ENCODE measurements at places on chromosomes 3 and 15. TPM values are rescaled to one million over a fixed set of nuclear protein-coding genes. Genes with fewer than 3 reads are reported as not detected.

DNAH12 gene
- 0.09 TPM for total RNA-seq

AQP9 gene
- not detected for total RNA-seq

GRCh38 chr3:33993631-33994030, 195.2 kb downstream of the PDCD6IP start:
- DNase-seq = no peak

MOBP gene
- total RNA-seq = 0.27 TPM

DNA sequence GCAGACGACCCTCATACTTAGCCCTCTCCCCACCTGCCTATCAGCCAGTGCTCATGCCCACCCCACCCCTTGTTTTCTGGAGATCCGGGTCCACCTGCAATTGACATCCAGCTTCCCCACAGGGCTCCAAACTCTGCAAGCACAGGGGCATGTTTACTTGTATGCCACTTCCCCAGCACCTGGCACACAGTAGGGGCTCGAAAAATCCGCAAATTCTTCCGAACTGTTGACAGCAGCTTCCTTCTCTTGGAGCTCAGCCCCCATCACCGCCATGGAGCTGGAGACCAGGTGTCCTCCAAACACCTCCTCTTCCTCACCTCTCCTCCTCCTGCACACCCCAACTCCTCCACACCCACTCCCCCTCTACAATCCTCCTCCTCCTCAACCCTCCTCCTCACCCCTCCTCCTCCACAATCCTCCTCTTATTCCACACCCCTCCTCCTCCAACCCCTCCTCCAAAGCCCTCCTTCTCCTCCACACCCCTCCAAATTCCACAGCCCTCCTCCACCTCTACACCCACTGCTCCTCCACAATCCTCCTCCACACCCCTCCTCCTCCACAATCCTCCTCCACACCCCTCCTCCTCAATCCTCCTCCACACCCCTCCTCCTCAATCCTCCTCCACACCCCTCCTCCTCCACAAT, 70.4 kb upstream of the BLM start:
- DNase-seq = no peak

DNA sequence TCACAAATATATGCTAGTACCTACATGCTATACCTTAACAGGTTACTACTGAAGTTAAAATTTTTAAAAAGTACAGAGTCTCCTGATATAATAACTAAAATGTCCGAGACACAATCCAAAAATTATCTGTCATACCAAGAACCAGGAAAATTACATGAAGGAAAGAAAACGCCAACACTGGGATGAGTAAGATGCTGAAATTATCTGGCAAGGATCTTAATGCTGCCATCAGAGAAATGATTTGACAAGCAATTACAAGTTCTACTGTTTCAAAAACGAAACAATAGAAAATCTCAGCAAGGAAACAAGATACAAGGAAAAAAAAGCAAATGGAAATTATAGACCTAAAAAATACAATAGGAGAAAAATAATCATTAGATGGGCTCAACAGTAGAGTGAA, 92.5 kb downstream of the UBE3A start:
- no peak for DNase-seq

DNA sequence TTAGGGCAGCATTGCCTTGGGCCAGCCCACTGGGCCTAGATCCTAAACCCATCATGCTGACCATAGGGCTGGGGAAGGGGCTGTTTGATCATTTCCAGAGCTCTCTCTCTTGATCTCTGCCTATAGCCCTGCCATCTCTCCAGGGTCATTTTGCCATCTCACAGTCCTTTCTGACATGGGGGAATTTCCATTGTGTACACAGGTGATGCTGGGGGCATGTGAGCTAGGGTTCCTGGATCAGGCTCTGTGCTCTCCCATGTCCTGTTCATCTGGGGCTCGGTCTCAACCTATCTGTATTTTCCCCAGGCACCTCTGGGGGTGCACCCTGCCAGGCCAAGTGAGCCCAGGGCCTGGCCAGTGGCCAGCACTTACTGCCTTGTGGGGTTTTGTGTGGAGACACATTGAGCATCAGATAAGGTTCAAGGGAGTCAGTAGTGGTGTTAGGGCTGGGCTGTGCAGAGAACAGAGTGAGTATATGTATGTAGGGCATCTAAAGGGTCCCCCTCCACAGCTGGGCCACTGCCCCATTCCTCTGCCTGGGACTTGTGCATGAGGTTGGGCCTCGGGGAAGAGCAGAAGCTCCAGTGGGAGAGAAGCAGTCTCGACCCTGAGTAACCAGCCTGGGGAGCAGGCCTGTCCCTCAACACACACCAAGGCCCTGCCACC, 25.7 kb upstream of the APEH start:
- no peak for DNase-seq

DNA sequence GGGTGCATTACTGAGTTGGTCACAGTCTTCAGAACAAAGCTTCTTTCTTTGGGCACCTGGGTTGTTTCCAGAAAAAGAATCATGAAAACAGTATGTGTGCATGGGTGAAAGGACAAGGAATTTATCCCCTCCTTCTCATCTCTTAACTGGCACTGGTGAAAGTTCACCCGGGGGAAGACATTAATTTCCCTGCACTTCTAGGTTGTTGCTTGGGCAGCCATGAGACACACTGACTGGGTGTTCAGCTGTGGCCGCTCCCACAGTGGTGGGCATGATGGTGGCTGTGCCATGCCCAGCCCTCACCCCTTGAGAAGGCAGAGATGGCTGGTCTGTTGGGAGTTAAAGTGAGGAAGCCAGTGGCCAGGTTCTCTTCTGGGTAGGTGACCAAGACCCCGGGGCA, 16.6 kb upstream of the KY start:
- DNase-seq = no peak

HYKK gene
- 7.5 TPM for total RNA-seq

DNA sequence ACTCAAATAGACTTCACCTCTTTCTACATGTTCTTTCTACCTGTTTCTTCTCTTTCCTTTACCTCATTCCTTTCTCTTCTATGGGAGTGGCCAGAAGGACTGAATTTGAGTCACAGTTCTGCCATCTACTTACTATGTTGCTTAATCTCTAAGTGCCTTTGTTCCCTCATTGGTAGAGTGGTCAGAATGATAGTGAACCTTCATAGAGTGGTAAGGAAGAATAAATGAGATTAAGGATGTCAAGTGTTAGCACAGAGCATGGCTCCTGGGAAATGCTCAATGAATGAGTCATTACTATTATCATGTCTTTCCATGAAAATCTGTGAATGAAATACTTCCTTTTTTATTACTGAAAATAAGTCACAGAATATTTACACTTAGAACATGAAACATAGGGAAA, 17.5 kb downstream of the TMEM207 start:
- no peak for DNase-seq

- DNase-seq = no peak
These were observed 173.5 kb downstream of the ABHD5 start for GRCh38 chr3:43863966-43864933.

DNA sequence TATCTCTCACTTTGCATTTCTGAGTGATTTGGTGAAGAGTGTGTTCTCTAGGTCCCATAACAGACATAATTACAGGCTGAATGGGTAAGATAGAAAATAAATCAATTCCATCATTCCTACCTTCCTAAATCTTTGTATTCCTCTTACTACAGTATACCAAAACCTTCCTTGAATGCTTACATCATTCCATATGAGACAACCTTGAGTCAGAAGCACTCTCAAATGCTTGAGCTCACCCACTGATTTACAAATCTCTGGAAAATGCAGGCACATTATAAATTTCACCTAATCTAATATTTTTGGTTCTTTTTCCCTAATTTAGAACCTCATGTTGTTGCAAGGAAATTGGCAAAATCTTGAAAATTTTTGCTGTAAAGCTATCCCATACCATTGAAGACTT, 239.1 kb downstream of the CBLB start:
- no peak for DNase-seq

- no peak for DNase-seq
These were observed 74.7 kb downstream of the CYP19A1 start for GRCh38 chr15:51263726-51264125.

DNA sequence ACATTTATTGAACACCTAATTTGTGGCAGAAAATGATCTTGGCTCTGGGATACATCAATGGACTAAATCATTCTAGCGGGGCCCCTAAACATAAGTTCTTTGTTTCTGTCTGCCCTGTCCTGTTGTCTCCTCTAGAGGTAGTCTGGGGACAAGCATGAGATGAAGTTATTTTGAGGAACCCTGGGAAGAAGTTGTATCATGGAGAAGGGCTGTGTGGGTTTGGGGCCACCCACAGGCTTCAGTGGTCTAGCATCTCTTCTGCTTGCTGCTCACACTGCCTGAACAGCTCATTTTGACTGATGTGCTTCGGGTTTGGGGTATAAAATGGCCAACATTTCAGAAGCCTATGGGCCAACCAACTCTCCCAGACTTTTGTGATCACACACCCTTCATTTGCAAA, 50.3 kb upstream of the OSBPL11 start:
- no peak for DNase-seq

- DNase-seq = no peak
These were observed 188.3 kb downstream of the RSL24D1 start for GRCh38 chr15:55008421-55008820.

DNA sequence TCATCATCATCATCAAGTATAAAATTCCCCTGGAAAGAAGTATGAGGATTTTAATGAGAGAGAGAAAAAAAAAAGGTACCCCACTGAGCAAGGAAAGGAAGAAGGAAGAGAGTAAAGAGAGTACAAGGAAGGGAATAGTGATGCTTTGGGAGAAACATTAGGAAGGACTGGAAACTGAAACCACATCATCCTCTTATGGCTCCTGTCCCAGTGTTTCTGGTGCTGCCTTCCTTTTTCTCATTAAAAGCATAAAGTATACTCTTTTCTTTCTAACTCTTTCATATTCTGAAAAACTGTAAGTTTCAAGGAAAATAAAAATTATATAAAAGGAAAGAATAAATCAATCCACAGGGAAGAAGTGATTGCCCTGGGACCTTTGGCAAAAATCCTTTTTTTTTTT, 616.4 kb upstream of the CBLB start:
- DNase-seq = no peak

DNA sequence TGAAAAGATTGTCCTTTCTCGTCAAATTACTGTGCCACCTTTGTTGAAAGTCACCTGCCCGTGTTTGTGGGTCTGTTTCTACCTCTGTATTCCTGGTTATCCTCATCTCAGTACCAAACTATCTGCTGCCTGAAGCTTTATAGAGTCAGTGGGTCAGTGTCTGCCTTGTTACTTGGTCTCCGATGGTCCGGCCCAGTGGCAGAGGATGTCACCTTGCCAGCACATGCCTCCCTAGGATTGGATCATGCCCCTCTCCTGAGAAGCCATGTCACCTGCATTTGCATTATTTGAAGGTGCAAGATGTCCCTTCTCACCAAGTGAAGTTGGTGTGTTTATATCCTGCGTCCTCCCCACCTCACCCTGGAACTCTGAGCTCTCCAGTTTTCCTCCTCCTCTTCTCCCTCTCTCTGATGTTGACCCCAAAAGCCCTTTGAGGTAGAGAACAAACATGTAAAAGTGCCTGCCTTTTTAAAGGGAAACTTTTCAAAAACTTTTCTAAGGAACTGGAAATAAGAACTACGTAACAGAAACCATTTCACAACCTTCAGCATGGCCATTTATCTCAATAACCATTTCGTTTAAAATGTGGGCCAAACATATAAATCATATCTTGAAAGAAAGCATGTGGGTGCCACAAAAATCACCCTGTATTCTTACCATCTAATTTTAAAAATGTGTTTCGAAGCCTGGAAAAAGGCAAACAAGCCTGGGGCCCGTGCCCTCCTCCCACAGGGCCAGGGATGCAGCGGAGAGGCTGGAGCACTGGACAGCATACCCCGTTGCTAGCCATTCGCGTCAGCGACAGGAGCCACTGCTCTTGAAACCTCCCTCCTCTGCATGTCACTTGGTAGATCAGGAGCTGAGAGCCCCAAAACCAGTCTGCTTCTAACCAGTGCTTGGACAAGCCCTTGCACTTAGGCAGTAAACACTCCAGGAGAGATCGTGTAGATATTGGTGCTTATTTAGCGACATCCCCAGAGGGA, 102.1 kb downstream of the VGLL4 start:
- no peak for DNase-seq

SLC38A3 gene
- total RNA-seq = not detected

DNA sequence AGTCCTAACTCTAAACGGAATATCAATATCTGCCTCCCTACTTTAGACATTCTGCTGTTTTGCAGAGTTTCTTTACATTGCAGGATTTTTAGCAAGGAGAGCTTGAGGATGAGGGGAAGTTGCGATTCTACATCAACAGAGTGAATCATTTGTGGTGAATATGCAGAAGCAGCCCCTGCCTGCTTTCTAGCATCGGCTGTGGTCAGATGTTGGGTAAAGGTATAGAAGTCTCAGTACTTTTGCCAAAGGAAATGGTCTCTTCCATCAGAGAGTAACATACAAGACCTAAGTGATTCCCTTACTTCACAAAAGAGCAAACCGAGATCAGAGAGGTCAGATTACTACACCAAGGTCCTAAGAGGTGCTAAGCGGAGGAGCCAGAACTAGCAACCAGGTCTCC, 15.2 kb downstream of the ST3GAL6 start:
- no peak for DNase-seq

- no peak for DNase-seq
These were observed 46.5 kb downstream of the RPN1 start for GRCh38 chr3:128603811-128604775.

DNA sequence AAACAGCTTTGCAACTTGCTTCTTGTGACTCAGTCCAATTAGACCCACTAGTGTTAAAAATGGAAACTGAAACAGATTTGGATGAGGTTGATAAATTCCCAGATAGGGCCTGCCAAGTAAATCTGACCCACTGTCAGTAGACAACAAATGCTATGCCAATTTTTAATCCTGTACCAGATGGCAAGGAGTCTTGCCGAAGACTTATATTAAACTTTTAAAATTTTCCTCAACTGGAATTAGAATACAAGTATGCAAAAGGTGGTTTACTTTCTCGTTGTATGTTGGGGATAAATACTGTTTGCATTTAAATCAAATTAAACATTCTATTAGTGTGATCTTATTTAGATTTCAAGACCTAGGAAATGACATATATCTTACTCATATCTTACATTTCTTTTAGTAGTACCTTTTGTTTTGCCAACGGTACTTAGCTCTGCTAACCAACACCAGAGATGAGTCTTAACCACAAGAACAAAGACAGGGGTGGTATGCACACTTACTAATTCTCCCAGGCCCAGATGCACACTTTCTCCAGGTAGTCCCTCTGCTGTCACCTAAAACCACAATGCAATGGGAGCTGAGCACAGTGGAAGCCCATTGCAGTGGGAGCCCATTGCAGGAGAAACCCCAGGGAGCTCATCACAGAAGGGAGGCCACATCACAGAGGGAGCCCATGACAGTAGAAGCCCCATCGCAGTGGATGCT, 77.8 kb downstream of the WWTR1 start:
- DNase-seq = no peak

- no peak for DNase-seq
These were observed 9.0 kb upstream of the CD47 start for GRCh38 chr3:108099679-108100428.
